ENCODE measurements at places on chromosomes 12 and 14.

DNA sequence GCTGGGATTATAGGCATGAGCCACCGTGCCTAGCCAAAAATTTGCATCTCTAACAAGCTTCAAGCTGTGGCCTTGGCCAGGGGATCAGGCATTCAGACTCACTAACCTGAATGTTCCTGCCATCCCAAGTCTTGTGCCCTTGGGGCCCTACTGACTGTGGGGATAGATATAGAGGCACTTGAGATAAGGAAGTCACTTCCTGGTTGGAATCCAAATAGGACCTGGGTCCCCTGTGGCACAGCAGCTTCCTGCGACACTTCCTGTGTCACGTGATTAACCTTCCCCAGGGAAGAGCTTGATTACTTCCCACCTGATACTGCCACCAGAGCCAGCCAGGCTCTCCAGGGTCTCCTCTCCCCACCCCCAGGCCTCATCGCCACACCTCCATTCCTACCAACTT lies 128.2 kb downstream of the BCL11B start:
- no peak for DNase-seq

DNA sequence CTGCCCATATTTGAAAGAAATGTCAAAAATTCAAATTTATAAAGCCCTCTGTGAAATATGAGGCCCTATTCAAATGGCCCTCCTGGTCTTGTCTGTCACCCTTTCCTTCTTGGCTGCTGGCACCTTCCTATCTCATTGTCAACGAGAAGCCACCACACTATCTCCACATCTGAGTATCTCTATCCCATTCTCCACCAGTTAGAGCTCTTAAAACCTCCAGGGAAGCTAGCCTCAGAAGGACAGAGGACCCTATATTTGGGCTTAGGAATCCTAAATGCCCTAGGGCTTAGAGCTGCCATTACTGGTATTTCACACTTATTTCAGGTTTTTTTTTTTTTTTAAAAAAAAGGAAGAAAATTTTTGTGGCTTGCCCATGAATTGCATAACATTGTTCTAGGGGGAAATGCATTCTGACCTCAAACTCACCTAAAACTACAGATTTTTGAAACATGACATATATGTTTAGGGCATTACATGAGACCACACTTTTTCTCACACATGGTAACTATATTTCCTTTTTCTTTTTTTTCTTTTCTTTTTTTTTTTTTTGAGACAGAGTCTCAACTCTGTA lies 25.0 kb downstream of the SLC25A21 start:
- DNase-seq, result no peak

DNA sequence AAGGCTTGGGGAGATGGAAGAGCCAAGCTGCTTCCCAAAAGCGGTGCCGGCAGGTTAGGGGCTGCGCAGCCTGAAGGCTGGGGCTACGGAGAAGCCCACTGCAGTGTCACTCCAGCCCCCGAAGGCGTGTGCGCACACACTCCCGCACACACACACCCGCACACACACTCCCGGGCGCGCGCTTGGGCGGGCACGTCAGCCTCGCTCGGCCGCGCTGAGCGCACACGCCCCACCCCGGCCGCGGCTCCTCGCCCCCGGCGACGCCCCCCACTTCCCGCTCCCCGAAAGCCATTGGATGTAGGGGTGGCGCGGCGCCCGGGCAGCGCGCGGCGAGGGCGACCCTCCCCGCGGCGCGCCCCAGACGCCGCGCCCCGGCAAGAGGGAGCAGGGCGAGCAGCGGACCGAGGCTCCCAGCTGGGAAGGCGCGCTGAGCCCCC lies at the start of gene KCNK10:
Gene KCNK10, minus strand, starts transcription at position 184 of the 437 bp plus-strand sequence. CDS start 471 bp downstream, outside the sequence.
- no peak for DNase-seq

- DNase-seq, result no peak
Observed at GRCh38 chr12:48336061-48336460, 14.7 kb downstream of the ZNF641 start.

DNA sequence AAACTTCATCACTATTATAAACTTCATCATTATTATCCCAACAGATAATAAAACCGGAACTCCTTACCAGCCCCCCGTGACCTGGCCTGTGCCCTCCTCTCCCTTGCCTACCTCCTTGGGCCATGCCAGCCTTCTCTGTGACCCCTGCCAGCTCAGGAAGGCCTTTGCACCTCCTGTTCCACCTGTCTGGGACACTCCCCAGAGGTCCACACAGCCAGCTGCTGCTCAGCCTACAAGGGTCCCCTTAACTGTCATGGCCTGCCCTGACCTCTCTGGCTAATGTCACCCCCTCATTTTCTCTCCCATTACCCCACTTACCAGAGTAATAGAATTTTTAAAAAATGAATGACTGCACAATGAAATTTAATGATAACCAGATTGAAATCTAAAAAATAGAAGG lies 121.0 kb downstream of the NCOR2 start:
- DNase-seq, result no peak

GRCh38 chr14:100110816-100111215 lies 45.6 kb downstream of the EVL start:
- no peak for DNase-seq

DNA sequence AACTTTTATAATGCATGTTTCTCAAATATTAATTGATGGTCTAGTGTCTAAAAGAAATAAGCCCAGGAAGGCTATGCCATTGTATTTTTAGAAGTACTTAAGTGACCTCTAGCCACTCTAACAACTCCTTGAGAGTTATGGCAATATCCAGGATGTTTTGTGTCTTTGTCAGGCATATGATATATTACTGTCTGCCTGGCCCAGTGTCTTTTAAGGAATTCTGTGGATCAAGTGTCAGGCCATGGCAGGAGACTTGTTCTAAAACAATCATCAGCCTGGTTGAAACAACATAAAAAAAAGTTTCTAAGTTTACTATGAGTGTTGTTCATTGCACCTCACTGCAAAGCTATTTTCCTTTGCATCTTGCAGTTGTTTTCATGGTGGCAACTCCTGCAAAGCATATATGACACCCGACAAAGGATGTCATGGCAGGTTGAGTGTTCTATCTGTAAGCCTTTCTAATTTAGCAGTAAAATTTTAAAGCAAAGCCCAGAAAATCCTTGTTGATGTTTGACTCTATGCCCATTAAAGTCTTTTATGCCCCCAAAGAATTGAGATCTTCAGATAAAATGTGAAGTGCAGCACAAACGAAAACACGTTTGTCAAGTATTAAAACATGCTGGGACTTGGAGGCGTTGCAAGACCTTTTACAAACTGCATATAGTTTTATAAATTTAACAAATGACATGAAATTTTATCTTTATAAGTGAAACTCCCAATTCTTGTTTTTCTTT lies 89.5 kb upstream of the SLC38A2 start:
- DNase-seq, result no peak

DNA sequence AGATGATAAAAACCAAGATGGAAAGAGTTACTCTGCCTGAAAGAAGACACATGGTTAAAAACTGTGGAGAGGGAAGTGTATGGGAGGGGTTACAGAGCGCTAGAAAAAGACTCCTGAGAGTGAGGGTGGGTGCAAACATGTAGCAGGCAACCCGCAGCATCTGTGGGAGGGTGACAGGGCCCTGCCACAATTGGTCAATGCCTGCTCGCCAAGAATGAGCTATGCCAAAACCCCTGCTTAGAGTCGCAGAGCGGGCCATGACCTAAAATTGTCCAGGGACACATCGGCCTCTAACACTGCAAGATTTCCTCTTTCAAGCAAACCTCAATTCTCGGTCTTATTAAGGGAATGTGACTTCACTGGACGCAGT lies 700 bp downstream of the PRKAG1 start:
- no peak for DNase-seq
